ENCODE measurements at places on chromosomes 6 and 20.

DNA sequence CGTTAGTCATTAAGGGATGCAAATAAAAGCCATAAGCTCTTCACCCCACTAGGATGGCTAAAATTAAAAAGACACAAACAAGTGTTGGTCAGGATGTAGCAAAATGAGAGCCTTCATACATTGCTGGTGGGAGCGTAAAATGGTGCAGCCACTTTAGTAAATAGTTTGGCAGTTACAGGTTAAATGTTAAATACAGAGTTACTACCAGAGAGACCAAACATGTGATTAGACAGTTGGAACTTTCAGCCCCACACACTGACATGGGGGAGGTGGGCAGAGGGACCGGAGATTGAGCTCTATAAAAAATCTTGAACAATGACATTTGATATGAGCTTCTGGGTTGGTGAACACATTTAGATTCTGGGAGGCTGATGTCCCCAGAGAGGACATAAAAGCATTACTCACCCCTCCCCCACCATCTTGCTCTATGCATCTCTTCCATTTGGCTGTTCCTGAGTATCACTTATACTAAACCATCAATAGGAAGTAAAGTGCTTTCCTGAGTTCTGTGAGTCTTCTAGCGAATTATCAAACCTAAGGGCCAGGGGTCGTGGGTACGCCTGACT lies 20.4 kb upstream of the ZNF318 start:
- DNase-seq: no peak

GRCh38 chr20:11797156-11797555 lies 120.5 kb upstream of the BTBD3 start:
- DNase-seq: no peak

- no peak for DNase-seq
Measured at GRCh38 chr6:119256392-119256791, 93.2 kb downstream of the MAN1A1 start.

- DNase-seq: no peak
Measured at GRCh38 chr20:6769903-6770785, 2.7 kb downstream of the BMP2 start.

- no peak for DNase-seq
Measured at GRCh38 chr20:23117738-23118137, 31.6 kb upstream of the CD93 start.

DNA sequence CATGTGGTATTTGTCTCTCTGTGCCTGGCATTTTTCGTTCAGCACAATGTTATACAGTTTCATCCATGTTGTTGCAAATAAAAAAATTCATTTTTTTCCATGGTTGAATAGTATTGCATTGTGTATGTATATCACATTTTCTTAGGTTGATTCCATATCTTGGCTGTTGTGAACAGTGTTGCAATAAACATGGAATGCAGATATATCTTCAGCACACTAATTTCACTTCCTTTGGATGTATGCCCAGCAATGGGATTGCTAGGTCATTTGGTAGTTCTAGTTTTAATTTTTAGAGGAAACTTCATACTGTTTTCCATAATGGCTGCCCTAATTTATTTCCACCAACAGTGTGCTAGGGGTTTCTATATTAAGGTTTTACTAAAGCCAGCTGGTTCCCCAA lies 52.6 kb downstream of the GFRAL start:
- DNase-seq: no peak

- no peak for DNase-seq
Measured at GRCh38 chr6:45687570-45687969, 309.8 kb upstream of the SUPT3H start.

DNA sequence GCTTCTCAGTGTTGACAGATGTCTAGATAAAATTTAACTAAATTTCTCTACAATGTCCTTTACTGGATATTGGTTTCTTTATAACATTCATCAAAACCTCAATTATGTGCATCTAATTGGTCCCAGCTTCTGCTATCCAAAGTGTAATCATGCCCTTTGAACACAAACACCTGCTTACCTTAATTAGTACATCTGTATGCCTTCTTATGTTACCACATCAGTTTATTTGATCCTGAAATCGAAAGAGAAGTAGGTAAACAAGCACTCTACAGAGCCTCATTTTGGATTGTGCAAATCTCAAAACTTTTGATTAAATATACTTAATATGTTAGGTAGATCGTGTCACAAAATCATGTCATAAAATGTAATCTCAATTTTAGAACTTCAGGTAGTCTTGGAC lies 36.5 kb downstream of the TAB2 start:
- DNase-seq: no peak

GRCh38 chr6:52526634-52527033 lies 50.2 kb downstream of the TRAM2 start:
- DNase-seq: no peak

DNA sequence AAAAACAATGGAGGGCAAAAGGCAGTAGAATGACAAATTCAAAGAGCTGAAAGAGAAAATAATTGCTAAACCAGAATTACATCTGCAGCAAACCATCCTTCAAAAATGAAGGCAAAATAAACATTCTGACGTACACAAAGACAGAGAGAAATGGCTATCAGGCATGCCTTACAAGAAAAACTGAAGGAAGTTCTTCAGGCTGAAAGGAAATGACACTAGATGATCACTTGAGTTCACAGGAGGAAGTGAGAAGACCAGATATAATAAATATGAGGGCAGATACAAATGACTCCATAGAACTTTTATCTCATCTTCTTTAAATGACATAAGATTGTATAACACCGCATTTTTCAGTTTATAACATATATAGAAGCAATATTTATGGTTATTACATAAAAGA lies 30.0 kb downstream of the DZANK1 start:
- DNase-seq: no peak

DNA sequence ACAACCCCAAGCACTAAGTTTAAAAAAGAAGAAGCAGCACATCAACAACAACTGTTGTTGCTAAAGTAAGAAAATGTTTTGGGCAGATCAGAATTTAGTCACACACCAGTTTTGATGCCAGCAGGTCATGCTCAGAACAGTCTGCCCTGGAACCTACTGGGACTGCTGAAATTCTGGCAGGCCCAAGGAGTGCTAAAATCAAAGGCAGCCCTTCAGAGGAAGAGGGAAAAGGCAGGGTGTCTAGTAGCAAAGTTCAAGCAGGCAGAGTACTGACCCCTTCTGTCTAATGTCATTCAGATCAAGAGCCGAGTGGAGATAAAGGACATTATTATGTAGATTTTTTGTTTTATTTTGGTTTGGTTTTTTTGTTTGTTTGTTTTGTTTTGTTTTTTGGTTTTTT lies 96.6 kb upstream of the LOC128125822 start:
- DNase-seq: no peak

DNA sequence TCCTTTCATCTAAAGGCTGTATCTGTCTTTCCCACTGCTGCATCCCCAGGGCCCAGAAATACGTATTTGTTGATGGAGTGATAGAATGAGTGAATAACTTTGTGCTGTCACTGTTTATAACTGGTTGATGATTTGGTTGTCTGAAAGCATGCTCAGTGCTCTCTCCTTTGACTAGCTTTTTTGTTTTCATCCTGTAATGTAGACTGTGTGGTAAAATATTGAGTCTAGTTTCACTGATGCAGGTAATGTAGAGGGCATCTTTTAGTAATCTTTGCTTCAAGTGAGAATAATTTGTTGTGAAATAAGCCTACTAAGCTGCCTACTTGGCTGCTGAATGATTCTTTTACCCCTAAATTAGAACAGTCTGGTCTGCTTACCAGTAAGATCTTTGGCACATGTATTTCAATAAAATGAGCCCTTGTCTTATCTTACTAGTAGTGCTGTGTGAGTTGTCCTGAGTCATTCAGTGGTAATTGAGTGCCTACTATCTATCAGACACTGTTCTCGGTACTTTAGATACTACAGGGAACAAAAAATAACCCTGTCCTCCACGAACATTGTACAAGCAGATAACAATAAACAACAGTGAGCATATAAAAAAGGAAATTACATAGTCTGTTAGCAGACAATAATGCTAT lies 39.9 kb downstream of the MAPK14 start:
- DNase-seq: peak; percentile 9

GRCh38 chr6:161228921-161229591 lies 44.8 kb downstream of the AGPAT4 start:
- peak; percentile 69 for DNase-seq

GRCh38 chr20:50928469-50928868 lies 2.8 kb downstream of the ADNP start:
- no peak for DNase-seq

DNA sequence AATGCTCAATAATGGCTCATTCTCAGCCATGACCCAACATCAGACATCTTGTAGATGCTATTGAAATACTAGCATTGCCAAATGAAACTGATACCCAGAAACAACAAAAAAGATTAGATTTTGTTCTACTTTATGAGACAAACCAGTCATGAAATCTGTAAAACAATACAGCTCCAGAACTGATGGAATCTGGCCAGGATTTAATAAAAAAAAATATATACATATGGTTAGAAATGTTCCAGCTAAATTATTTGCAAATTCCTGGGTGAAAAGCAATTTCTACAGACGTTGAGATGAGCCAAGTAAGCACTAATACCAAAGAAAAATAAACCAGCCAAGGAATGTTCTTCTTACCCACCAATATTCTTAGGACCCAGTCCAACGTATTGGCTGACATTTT lies 201.3 kb downstream of the EPHA7 start:
- no peak for DNase-seq

GRCh38 chr20:12053353-12053752 lies 135.7 kb downstream of the BTBD3 start:
- no peak for DNase-seq

DNA sequence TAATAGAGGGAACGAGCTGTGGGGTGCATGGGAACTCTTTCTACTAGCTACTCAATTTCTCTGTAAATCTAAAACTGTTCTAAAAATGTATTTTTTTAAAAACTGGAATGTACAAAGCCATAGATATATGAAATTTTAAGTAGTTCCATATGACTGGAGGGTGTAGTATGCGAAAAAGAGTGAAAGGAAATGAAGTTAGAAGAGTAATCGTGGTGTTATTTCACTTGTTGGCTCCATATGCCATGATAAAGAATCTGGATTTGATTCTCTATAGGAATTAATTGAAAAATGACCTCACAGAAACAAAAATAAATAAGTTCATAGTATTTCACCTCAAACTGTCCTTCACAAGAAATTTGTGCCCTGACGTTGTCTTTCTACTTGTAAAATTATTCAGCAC lies 500.2 kb downstream of the TENT5A start:
- DNase-seq: no peak

DNA sequence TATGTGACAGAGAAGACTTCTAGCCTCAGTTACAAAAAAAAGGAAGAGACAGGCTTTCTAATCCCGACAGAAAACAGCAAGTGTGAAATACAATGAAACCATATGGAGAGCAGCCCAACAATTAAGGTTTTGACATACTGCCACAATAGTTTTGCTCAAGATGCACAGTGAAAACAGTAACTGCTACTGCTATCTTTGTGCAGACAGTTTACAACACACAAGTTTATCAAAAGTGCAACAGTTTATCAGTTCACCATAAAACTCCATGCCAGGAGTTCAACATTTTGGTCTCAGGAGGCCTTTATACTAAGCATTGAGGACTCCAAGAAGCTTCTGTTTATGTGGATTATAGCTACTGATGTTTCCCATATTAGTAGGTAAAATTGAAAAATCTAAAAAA lies 37.6 kb downstream of the GOPC start:
- DNase-seq: no peak

DNA sequence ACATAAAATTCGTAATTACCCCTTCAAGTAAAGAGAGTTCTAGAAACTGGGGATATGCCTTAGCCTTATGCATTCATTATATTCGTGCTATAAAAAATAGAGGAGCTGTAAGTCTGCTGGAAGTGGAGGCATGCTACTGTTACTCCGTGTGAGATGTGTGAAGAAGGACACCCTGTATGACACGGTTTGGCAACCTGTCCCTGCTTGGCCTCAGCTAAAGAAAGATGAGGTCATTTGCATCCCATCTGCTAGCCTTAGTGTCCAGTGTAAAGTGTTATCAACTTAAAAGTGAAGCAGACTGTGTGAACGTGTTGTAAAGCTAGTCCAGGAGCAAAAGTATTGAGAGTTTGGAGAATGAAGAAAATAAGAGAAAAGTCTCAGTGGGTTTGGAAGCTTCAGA lies 135.1 kb upstream of the RAB32 start:
- no peak for DNase-seq

DNA sequence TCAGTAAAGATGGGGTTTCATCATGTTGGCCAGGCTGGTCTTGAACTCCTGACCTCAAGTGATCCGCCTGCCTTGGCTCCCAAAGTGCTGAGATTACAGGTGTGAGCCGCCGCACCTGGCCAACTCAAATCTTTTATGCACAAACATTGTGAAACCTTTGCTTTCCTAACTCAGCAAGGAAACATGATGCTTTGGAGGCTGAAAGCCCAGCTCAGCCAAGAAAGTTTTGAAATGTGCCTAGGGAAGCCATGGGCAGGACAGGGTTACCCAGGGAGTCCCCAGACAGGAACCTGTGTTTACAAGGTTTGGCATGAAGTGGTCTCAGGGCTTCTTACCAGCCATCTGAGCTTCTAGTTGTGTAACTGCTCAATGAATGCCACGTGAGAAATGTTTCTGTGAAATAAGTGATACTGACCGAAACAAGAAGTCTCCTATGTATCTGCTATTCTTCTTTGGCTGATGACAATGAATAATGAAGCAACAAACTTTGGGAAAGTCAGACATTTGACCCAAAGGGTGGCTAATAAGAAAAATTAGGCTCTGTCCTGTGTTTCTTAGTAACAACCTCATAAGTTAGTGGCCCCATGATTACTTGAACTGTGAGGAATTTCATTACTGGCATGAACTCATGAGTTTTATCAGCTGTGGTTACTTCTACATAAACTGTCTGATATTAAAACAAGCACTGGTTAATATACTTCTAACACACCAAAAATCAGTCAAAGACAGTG lies 163.5 kb downstream of the KIF6 start:
- DNase-seq: no peak

DNA sequence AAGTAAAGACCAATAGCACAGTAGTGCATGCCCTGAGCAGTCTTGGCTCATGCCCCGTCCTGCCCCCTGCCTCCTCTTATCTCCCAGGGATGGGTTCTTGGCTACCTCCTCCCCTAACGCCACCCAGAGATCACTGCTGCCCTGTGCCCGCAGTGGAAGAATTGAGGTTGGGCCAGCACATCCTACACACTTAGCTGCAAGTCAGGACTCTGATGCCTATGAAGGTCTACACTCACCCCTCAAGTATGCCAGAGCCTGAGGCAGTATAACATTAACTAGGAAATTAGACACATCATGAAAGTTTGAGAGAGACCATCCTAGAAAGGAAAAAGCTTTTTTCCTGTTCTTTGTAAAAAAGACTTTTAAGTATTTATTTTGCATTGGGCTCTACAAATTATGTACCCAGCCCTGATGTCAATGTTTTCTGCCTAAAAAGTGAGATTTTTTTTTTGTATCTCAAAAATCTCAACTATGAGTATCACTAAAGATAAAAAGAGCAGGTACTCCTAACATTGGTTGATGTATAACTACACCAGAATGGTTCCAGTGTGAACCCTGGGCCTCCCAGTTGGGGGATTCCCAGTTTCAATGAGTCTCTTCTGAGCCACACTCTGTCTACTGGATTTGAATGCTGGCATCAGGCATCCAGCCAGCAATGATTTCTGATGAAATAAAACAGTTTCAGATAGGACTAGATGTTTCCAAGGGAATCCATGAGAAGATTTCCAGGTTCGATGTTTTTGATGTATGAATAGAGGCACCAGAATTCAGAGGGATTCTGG lies 115.4 kb downstream of the ISM1 start:
- no peak for DNase-seq

GRCh38 chr6:159996087-159996622 lies 27.3 kb downstream of the IGF2R start:
- no peak for DNase-seq
